ENCODE measurements at places on chromosomes 11 and 22. TPM values are rescaled to one million over a fixed set of nuclear protein-coding genes. Genes with fewer than 3 reads are reported as not detected.
A peak's percentile ranks its signal among the peaks of the same experiment; 100 is the strongest.

- DNase-seq, result no peak
These were observed 24.4 kb upstream of the RFPL3 start for GRCh38 chr22:32333141-32333768.

- no peak for DNase-seq
These were observed 1071.2 kb downstream of the LRRC4C start for GRCh38 chr11:40388097-40388818.

DNA sequence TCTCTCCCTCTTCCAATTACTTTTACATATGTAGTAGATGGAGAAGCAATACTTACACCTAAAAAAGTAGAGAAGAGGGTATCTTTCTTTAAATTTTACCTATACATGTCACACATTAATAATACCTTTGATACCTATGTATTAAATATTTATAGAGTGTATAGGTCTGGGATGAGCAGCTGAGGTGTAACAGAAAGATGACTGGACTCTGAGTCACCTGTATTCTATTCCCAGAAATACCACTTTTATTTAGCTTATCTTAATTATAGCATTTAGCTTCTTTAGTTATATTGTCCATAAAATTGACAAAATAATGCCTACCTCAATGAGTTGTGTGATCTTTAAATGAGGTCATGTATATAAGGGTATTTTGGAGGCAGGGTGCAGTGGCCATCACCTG, 30.6 kb upstream of the YAP1 start:
- no peak for DNase-seq

DNA sequence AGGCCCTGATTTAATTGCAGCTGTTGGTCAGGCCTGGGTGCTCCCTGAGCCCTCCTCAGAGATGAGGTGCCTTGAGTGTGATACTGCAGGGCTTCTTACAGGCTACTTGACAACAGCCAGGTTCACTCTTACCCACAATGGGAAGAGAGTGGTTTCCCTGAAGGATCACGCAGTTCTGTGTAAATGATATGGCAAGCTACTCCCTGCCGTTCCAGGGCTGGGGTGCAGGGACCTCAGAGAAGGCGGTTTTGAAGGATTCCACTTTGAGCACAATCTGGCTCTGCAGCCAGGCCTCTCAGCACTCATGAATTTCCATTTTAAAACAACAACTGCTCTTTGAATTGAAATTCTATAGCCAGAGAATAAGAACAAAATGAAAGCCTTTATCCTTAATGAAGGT, 92.9 kb downstream of the SLC17A6 start:
- DNase-seq, result no peak

DNA sequence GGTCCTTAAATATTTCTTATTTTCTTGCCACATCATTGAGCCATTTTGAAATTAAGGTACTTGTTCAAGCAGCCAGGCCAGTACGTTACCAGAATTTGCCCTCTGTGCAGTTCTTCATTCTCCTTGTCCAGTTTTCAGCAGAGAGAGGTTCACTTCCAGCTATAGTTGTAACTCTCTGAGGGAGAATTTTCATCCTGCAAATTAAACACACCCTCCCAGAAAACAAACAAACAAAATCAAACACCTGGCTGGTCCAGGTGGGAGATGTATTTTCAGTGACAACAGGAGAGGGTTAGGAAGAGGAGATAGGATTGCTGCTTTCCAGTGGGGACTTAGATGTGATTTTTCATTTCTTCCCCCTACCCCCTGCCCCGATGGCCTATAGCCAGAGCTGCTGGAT, 45.0 kb downstream of the LHFPL7 start:
- no peak for DNase-seq

GRCh38 chr22:40423310-40423688, 52.9 kb downstream of the SGSM3 start:
- DNase-seq, result no peak

- no peak for DNase-seq
These were observed 542 bp downstream of the HPS4 start for GRCh38 chr22:26483043-26483438.

- peak; percentile 14 for DNase-seq
These were observed 90.1 kb downstream of the PDHX start for GRCh38 chr11:35006389-35007128.

GRCh38 chr22:22958621-22959020, 71.0 kb downstream of the IGLL5 start:
- DNase-seq, result no peak

DNA sequence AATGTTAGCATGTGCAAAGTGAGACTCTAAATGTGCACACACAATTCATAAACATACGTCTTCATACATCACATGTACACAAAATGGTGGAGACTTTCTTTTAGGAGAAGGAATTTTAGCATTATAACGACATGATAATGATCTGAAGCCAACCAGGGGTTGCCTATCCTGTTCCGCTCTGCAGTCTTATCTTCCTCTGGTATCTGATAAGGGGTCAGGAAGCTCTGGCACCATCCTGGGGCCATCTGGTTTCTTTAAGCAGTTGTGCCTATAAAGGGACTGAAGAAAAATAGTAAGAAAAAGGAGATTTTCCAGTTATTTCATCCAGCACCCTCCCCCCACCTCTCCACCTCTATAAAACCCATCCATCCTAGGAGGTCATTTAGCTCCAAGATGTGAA, 5.8 kb upstream of the NUP50 start:
- no peak for DNase-seq

GRCh38 chr11:117210620-117211019, 11.4 kb downstream of the TAGLN start:
- no peak for DNase-seq

DNA sequence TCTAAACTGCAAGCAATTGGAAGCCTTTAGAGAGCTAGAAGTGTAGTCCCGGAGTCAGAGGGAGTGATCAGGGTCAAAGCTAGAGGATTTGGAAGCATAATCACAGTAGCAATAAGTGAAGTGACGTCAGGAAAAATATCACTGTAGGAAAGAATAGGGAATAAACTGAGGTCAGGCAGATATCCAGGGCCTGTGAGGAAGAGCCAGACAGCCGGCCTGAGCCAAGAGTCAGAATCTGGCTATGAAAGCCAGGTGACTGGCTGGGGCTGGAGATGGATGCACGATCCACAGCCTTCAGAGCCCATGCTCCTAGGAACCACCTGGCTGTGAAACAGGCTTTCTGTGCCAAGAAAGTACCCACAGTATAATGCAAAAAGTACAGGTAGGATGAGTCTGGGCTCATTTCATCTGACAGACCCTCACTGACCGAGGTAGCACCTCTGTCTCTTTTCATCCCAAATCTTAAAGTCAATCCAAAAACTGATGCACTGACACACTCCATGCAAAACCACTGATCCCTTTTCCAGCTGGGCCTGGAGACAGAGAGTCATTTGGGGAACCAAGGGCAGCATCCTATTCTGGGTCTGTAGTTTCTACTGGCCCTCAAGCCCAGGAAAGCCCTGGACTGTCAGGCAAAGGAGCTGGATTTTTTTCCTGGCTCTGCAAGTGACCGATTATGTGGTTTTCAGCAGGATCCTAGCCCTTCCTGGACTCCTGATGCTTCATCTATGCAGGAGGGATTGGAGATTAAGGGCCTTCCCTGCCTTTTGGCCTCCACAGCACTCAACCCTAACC, 21.3 kb downstream of the TRIM66 start:
- DNase-seq, result no peak

DNA sequence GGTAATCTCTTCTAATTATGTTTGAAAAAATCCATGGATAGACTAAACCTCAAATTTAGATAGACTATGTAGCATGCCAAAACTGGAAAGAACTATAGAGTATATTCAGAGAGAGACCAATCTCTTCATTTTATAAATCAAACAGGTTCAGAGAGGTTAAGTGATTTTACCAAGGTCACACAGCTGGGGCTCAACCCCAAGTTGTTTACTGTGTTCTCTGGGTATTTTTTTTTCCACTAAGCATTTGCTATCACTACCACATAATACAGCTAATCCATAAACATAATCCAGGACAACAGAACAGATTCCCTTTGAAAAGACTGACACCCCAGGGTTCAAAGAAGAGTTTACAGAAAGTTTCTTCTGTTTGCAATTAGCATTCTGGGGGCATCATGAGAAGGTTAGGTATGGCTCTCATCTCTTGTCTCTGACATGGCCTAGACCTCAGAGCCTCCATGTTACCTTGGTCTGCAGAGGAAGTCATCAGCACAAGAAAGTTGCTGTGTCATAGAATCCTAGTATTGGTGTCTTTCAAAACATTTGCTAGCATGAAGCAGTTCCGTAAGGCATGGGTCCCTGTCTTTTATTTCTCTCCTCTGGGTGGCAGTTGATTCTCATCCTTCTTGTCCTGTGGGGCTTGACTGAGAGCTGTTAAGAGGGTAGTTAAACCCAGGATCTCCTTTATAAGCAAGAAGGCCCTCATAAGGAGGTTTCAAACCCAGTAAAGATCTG, 94.5 kb upstream of the HSD17B12 start:
- DNase-seq, result no peak

- DNase-seq, result no peak
These were observed 25.3 kb downstream of the OTOG start for GRCh38 chr11:17572359-17572690.

DNA sequence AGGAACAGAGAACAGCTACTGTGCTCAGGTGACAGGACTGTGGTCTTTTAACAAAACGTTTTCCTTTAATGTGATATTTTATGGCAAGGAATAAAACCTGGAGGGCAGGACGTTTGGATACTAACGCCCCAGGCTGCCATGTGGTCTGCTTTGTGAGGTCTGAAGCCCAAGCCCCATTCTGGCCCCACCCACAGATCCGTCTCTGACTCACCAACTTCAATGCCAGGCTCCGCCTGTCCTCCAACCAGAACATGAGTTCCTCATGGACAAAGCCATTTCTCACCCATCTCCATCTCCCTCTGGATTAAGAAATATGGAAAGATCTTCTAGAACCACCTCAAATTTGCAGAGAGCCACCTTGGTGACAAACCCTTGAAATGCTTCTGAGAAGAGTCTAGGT, 148.8 kb downstream of the CRYBB2 start:
- DNase-seq, result no peak

GRCh38 chr11:119263352-119263940, 53.5 kb downstream of the MCAM start:
- DNase-seq, result peak; percentile 31

- no peak for DNase-seq
These were observed 51.6 kb downstream of the CERK start for GRCh38 chr22:46686221-46687047.

ISX gene
- total RNA-seq, result not detected

PIH1D2 gene
- 0.27 TPM for total RNA-seq

Data from activated CD4-positive, alpha-beta T cell treated with anti-CD3 and anti-CD28 coated beads, Interleukin-2, amount 10 ng/mL, durations not matched to agents 7 days and 5 days (primary cell).